ENCODE measurements at places on chromosomes 3 and 15. TPM values are rescaled to one million over a fixed set of nuclear protein-coding genes. Genes with fewer than 3 reads are reported as not detected.

GPR156 gene
- 2.0 TPM for total RNA-seq

IL16 gene
- 0.82 TPM for total RNA-seq

GRCh38 chr3:98025392-98025945 is 9.6 kb downstream of the GABRR3 start:
- DNase-seq: no peak

- no peak for DNase-seq
Measured at GRCh38 chr3:53151870-53152660, 8.9 kb upstream of the PRKCD start.

GRCh38 chr3:122966045-122966444 is 61.5 kb downstream of the SEMA5B start:
- DNase-seq: no peak

GRCh38 chr3:30188713-30189112 is 417.7 kb upstream of the TGFBR2 start:
- DNase-seq: no peak

RAD51 gene
- total RNA-seq: 0.82 TPM

DNA sequence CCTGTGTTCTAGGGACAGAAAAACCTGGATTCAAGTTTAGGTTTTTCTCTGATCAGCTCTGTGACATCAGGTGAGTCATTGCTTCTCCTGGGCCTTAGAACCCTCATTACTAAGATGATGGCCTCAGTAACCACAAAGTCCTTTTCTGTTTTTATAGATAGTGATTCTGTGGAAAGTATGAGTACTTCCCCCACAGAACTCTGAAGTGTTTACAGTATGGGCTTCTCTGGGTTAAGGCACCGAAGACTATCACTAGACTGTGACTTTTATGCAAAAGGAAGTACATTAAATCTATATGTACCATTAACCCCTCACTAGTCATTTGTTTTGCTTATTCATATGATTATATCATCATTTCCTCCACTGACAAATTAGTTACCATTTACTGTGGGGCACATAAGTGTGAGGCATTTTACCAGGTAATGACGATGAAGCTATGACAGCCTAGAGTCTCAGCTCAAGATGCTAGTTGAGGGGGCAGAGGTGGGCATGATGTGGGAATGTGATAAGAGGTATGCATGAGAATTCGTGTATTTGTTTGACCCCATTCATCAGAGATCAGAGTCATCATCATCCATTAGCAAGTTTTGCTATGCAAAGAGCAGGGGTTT is 15.0 kb upstream of the RORA start:
- no peak for DNase-seq

SYNPR gene
- 119 TPM for total RNA-seq

GRCh38 chr3:126440709-126440995 is 35.0 kb downstream of the ZXDC start:
- no peak for DNase-seq

DNA sequence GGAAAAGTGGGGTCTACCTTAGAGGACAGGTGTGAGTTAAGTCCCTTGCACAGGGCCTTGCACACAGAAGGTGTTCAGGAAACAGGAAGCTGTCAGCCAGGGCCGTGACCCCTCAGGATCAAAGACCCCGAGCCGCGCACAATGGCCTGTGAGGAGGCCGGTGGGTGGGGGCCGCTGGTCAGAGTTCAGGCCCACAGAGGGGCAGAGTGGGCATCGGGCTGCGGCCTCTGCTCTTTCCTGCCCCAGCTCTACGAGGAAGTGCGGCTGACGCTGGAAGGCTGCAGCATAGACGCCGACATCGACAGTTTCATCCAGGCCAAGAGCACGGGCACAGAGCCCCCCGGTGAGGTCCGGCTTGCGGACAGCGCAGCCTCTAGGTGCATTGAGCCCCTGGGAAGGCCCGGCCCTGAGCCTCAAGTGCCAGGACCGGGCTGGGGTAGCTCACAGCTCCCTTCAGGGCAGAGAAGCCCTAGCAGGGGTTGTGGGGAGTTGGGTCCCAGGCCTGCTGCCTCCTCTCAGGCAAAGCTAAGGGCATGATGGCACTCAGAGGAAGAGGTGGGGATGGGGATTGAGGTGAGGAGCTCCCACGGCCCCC is 37.2 kb downstream of the PSTPIP1 start:
- DNase-seq: no peak

DNA sequence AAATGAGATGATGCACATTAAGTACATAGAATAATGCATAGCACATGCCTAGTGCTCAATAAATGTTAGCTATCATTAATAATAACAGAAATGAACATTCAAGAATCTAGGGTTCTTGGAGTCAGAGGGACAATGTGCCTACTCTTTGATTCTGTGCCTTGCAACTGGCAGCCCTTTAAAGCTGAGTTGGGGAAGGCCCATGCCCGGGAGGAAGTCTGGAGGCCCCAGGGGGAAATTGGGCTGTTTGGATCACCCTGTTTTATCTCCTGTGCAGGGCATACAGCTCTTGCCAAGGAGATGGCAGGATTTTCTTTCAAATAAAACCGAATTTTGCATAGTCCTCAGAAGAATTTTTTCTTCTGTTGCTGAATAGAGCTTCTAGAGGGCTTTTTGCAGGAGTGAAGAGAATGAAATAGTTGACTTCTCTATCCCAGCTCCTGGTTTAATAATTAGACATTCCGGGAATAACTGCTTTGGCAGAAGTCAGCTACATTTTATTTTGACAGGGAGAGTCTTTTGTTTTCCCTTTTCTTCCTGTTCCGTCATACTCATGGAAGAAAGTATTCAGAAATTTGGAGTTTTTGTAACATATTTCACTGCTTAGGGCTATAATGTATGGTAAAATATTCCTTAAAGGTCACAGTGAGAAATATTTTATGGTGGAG is 18.0 kb upstream of the KCNAB1 start:
- DNase-seq: no peak

- DNase-seq: no peak
Measured at GRCh38 chr3:105746231-105746996, 122.4 kb downstream of the CBLB start.

GOLGA8M gene
- 0.82 TPM for total RNA-seq

MASP1 gene
- total RNA-seq: 22.8 TPM

GRCh38 chr15:78944202-78944625 is 632 bp downstream of the CTSH start:
- DNase-seq: no peak

DNA sequence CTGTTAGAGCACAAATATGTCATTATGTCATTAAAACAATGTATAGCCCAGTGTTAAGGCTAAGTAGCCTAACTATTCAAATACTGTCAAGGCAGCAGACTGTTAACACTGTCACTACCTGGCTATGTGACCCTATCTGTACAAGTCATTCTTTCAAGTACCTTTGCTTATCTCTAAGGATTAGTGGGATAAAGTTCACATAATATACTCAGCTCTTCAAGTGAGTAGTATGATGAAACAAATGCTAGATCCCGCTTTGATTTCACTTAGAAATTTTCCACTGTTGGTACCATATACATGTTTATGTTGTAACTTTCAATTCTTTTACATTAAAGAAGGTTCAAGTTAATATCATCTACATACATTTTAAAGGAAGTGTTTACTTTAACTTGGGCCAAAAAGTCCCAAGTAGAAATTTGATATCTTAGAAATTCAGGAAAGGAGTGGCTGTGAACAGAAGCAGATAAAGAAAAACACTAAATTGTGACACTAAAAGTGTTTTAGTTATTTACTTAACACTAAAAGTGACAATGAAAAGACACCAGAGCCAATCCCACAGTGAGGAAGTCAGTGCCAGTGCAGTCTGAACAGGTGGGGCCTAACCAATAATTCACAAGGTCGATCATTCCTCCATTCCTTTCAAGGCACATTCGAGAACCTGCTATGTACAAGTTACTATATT is 4.8 kb upstream of the RFX7 start:
- DNase-seq: no peak

- DNase-seq: no peak
Measured at GRCh38 chr3:179150610-179151009, 2.5 kb downstream of the PIK3CA start.

DNA sequence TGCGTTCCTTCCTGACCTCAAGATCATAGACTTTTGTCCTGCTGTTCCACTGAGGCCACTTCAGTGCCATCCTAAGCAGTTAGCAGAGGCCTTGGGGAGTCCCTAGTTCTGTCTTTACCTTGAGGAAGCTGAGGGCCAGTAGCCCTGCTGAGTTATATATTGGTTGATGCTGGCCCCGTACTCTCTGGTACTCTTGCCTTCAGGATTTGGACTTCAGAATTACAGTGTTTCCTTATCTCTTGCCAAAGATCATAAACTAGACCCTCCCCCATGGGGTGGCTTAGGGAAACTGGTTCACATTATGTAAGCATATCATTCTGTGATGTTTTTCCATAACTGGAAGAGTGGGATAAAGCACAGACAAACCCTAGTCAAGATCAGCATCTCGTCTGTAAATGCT is 33.2 kb downstream of the KBTBD12 start:
- DNase-seq: no peak

WWTR1 gene
- total RNA-seq: 6.1 TPM

GAP43 gene
- total RNA-seq: 289 TPM

TUSC7 gene
- not detected for total RNA-seq

DNA sequence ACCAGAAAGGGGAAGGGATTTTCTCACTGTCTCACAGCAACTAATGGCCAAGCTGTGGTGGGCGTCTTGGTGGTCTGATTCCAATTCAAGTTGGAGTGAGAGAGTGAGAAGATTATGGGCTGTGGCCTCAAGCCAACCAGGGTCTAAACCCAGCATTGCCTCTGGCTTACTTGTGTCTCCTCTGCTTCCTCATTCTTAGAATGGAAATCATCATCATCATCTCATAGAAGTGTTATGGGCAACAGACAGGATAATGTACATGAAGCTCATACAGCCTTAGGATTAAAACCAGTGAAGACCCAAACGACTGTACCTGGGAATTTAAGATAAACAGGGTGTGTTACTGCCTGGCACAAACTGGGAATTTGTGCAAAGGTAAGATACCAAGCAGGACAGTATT is 29.1 kb upstream of the IREB2 start:
- DNase-seq: no peak

CTXND1 gene
- 0.41 TPM for total RNA-seq

SYNM gene
- total RNA-seq: 9.0 TPM

SH3GL3 gene
- 187 TPM for total RNA-seq

LRRIQ4 gene
- 0.82 TPM for total RNA-seq

DNA sequence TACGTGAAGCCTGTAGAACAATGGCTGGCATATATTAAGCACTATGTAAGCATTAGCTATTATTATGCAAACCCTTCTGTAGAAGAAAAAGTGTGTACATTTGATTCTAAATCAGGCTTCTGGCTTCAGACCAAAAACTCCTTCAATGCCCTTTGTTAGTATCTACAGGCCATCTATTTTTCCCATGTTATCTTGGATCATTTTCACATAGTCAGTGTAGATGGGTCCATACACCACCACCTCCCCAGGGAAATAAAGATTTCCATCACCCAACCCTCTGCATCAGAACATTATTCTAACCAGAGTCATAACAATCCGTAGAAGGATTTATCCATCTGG is 8.0 kb upstream of the KLHL6 start:
- DNase-seq: no peak

- DNase-seq: no peak
Measured at GRCh38 chr3:124605781-124606579, 124.3 kb upstream of the UMPS start.

GRCh38 chr3:115021061-115021460 is 126.0 kb downstream of the ZBTB20 start:
- no peak for DNase-seq

DNA sequence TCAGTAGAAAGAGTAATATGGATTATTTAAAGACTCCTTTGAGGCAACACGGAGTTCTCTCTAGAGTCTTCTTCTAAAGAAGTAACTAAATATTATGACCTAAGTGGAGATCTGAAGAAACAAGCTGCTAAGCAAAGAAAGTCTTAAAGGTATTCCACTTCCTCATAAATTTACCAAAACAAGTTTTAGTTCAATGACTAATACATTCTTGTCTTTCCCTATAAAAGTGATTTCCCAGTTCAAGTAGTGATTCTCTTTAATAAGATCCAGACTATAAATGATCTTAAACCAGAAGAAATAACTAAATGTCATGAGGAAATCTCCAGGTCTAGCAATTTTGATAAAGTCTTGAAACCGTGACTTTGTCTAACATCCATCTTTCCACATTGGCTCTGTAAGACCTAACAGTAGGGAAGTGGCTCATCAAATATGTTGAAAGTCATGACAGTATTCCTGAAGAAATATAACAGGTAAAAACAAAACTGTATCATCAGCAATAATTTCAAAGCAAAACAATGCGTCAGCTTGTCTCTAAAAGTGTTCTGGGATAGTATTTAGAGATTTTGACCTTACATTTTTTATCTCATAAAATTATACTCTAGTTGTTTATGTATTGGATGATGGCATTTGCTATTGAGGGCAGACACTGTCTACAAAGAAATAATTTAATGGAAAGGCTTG is 51.8 kb upstream of the NEDD4 start:
- no peak for DNase-seq

UCN2 gene
- total RNA-seq: not detected

DNA sequence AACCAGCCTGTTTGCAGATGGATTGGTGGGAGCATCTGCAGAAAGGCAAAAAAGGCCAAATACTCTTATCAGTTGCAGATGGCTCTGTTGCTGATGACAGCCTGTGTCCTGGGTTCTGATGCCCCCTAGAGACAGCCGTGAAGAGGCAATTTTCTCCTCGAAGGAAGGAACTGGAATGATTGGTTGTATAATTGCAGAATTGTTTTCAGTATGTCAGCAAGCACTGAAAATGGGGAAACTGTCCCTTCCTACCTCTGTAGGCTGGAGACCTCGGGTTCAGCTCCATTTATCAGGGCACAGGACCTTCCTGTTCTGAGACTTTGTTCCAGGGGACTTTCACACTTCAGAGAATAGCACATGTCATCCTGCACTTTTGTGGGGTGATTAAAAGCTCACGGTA is 103.0 kb downstream of the PGPEP1L start:
- DNase-seq: peak; percentile 52

DNA sequence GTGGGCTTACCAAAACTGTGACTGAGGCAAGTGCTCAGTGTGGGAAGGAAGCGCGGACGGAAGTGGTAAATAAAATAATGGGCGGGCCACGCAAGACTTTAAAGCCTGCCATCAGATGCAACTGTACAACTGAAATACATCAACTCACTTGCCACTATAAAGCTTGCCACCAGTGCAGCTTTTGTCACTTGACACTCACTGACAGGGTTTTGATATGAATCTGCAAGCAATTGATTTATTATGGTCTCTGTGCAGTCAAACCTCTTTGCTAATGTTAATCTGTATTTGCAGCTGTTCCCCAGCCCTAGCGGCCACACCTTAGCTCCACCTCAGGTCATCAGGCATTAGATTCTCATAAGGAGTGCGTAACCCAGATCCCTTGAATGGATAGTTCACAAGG is 2.3 kb upstream of the GFM1 start:
- no peak for DNase-seq

ARHGEF26 gene
- 4.1 TPM for total RNA-seq

DNA sequence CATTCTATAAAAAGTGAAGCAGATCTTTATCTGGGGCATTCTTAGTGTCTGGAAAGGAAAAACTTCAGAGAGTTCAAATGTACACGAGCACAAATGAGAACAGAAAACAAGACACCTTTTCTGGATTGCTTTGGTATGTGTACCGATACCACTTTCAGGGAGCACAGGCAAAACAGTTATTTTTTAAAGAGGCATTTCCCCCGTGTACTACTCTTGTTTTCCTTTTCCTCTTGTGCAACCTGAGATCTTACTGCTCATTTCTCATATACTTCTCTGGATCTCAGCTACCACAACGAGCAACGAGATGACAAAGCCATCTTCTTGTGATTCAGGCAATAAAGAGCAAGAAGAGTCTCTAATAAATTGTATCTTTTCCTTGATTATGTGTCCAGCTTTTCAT is 463.6 kb downstream of the SHQ1 start:
- no peak for DNase-seq

STX19 gene
- total RNA-seq: not detected

PIF1 gene
- 0.82 TPM for total RNA-seq

- DNase-seq: no peak
Measured at GRCh38 chr3:8460815-8461456, 40.7 kb upstream of the LMCD1 start.

Measured in frontal cortex (tissue), 4 donors.